Amygdala (tissue), 56 donors: ENCODE measurements at places on chromosomes 6 and 20.

GRCh38 chr6:136644597-136644952 lies 94.4 kb upstream of the MAP7 start:
- DNase-seq: no peak

DNA sequence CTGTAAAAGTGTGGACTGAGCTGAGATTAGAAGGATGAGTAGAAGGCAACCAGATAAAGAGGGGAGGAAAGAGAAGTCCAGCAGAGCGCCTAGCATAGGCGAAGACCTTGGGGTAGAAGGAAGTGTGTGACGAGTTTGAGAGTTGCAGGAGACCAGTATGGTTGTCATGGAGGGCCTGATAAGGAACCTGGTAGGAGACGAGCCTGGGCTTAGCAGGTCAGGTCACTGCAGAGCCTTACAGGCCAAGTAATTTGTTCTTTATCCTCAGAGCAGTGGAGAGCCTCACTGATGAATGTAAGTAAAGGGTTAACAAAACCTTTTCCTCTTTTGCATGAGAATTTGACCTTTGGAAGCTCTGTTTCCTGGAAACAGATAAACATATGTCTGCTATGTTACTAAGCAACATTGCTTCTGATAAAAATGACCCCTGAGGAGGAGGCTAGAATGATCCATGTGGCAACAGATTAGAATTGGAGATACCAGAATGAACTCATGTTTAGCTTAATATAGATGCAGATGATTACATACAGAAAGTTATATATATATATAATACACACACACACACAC lies 2.9 kb upstream of the TMEM74B start:
- DNase-seq: no peak

- no peak for DNase-seq
Measured at GRCh38 chr6:18976091-18976490, 588.9 kb downstream of the RNF144B start.

DNA sequence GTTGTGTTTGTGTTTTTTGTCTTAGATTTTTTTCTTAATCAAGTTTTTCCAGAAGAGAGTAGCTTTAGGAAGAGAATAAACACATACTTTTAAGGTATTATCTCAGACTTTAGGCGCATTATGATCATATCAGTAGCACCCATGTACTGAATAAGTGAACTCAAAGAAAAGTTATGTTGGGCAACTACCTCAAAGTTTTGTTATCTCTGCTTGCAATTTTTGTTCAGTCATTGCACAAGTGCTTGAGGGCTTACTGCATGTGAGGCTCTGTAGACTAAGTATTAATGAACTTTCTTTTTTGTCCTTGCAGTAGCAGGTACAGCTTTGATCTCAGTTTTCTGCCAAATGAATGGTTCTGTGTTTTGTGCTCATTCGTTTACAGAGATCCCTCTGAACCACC lies 189.0 kb downstream of the SLC16A10 start:
- DNase-seq: no peak

DNA sequence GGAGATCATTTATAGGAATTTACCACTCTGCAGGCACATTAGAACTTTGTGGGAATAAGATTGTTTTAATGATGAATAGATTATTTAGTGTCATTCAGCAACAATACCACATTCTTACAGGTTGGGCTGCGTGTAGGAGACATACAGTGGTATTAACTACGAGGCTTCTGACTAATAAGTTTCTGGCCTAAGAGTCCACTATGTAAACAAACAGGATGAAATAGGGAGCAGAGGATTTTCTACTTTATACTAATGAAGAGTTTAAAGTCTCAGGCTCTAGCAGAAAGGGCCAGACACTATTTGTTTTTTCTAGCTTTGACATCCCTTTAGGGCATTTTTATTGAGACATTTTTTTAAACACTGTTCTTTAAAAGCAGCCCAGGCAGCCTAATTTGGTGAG lies 75.6 kb downstream of the SLC24A3 start:
- no peak for DNase-seq

- no peak for DNase-seq
Measured at GRCh38 chr20:37841971-37842370, 61.0 kb upstream of the VSTM2L start.

DNA sequence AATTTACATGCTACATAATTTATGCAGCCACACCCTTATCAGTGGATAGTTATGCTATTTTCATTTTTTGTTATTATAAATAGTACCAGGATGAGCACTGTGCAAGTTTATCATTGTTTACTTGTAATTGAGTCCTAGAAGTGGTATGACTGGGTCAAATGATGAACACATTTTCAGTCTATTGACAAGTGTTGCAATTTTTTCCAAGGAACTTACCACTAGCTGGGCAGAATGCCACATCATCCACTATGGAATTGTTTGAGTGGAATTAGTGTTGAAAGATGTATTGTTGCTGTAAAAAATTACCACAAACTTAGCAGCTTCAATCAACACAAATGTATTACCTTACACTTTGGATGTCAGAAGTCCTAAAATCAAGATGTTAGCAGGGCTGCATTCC lies 38.1 kb upstream of the OPN5 start:
- no peak for DNase-seq

- no peak for DNase-seq
Measured at GRCh38 chr20:57921676-57922075, 211.9 kb upstream of the PMEPA1 start.

- no peak for DNase-seq
Measured at GRCh38 chr20:2752567-2753460, 47.6 kb downstream of the CPXM1 start.

GRCh38 chr20:40188319-40188718 lies 500.7 kb downstream of the MAFB start:
- DNase-seq: no peak

DNA sequence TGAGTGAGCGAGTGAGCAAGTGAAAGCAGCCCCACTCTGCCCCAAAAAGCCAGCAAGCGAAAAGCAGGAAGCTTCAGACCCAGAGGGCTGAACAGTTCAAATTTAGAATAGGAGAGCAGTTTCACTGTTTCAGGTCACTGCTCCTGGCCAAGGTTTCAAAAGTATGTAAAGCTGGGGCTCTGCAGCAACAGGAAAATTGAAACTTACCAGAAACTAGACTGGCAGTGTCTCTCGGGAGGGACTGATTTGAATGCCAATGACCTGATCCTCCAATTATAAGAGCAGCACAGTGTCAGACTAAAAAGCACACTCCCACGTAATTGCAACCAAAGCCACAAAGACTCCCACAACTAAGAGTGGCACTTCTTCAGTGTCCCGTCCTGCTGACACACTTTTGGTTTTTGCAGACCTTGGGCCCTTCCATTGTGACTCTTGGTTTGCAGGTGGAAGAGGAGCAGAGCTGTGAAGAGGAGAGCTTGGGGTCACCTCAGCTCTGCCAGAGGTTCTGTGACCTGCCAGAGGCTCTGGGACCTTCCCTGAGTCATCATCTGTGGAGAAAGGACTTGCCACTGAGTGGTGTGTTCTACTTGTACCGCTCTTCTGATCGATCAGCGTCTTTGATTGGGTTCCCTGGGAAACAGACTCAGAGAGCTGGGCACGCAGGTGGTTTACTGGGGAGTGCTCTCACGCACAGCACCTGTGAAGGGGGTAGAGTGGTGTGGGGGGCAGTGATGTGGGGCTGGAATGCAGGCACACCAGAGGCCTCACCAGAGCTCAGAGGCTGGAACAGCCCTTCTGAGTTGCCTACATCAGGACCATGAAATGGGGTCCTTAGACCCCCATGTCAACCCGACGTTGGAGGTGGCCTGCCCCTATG lies 52.7 kb upstream of the PTGIS start:
- DNase-seq: no peak

GRCh38 chr20:48313324-48313723 lies 514.5 kb downstream of the PREX1 start:
- DNase-seq: no peak

GRCh38 chr20:5608104-5608441 lies 142.1 kb upstream of the SHLD1 start:
- no peak for DNase-seq

DNA sequence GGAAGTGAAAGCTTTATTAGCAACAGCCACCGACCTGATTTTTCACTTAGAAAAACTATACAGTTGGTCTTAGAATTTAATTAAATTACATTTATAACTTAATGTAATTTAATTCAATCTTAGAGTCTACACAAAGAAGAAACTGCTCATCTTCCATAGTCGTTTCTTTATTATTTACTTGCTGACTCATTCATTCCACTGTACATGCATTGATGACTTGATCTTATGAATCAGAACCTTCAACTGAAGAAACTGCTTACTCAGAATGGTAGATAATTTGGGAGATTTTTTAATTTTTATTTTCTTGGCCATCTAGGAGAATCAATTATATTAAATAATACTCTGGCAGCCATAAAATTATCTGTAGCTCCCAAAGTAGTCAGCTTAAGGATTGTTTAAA lies 1021.6 kb upstream of the FLRT3 start:
- DNase-seq: no peak

GRCh38 chr20:53346335-53346648 lies 247.3 kb downstream of the ZNF217 start:
- DNase-seq: no peak

DNA sequence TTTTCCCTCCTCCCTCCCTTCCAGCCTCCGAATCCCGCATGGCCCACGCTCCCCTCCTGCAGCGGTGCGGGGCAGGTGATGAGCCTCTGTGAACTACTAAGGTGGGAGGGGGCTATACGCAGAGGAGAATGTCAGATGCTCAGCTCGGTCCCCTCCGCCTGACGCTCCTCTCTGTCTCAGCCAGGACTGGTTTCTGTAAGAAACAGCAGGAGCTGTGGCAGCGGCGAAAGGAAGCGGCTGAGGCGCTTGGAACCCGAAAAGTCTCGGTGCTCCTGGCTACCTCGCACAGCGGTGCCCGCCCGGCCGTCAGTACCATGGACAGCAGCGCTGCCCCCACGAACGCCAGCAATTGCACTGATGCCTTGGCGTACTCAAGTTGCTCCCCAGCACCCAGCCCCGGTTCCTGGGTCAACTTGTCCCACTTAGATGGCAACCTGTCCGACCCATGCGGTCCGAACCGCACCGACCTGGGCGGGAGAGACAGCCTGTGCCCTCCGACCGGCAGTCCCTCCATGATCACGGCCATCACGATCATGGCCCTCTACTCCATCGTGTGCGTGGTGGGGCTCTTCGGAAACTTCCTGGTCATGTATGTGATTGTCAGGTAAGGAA lies at the start of gene OPRM1:
TSS of gene OPRM1 (plus strand) at position 10 of the 612 bp plus-strand sequence. CDS start at position 315, 305 bp downstream.
- DNase-seq: no peak

- no peak for DNase-seq
Measured at GRCh38 chr20:53411129-53411528, 182.5 kb downstream of the ZNF217 start.

DNA sequence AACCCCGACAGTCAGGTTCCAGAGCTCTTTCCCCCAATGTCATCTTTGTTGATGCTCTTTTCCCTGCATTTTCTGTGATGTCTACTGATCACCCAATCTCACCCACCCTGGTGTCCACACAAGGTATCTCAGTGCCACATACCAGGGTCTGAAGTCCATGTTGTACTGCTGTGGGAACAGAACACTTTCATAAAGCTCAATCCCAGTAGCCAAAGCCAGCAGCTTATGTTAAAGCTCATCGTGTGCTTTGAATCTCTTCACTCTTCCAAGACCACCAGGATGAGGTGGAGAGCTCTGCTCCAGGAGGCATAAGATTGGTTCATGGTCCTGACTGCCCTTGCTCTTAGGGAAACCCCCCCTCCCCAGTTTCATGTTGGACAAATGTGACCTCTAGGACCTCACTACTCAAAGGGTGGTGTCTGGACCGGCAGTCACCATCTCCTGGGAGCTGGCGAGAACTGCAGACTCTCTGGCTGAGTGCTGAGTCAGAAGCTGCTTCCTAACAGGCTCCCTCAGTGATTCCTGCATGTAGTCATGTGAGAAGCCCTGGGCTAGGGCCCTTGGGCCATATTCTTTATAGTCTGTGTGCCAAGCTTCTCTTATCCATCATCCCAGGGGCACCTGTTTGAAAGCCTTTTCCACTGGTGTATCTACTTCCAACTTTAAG lies 13.4 kb upstream of the CPNE5 start:
- DNase-seq: no peak

- no peak for DNase-seq
Measured at GRCh38 chr6:117906507-117906957, 532 bp upstream of the SLC35F1 start.

DNA sequence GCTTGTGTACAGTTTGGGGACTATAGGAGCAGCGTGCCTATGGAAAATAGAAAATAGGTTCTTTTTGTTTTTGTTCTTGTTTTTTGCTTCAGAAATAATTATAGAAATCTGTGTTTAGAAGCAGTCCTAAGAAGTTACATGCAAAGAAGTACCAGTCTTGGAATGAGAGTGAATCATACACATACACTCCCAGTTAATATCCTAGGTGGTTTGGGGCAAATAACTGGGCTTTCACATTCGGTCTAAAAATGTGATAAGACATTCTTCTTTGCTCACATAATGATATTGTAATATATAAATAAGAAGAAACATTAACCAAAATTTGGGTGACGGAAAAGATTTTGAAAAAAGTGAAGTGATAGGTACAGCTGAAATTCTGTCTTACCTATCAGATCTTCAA lies 61.0 kb downstream of the ENPP1 start:
- no peak for DNase-seq

- DNase-seq: no peak
Measured at GRCh38 chr20:10216146-10216791, 2.4 kb upstream of the SNAP25 start.

DNA sequence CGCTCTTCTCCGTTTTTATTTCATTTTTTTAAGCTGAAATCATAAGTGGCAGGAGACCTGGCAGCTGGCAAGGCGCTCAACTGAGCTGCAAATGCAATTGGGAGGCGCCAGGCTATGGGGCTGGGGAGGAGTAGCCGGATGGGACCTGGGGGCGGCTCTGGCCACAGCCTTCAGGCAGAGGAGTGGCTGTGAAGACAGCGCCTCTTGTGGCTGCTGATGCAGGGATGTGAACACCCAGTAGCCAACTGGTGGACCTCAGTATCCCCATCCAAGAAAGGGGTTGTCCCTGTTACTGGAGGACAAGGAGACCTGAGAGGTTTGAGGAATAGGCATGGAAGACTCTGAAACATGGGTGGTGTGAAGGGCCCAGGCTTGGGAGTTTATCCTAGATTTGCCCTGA lies 12.6 kb downstream of the KCNK17 start:
- DNase-seq: no peak

GRCh38 chr6:22017766-22018165 lies 279.1 kb downstream of the PRL start:
- DNase-seq: no peak

DNA sequence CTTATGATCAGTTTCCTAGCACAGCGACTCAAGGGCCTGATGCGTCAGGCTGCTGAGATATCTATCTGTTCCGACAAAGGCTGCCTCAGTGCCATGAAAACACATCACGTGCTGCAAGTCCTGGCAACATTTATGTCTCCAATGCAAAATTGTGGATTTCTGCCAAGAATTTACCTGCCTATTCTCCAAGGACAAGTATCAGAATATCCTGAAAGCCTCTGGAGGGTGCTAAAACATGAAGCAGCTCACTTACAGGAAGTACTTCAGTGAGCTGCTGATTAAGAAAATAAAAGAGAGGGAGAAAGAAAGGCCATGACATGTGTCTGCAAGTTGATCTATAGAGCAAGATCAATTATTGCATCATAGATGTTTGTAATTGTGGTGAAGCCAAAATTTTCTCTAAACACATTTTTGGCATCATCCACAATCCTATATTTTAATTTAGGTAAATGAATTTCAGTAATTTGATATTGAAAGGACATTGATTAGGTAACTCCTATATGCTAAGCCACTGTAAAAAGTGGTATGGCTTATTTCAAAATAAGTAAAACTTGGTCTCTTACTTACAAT lies 25.8 kb upstream of the TPBG start:
- no peak for DNase-seq

GRCh38 chr6:157036245-157036711 lies 259.1 kb downstream of the ARID1B start:
- no peak for DNase-seq
